GM06990 (cell line): ENCODE measurements at places on chromosomes 4 and X.

DNA sequence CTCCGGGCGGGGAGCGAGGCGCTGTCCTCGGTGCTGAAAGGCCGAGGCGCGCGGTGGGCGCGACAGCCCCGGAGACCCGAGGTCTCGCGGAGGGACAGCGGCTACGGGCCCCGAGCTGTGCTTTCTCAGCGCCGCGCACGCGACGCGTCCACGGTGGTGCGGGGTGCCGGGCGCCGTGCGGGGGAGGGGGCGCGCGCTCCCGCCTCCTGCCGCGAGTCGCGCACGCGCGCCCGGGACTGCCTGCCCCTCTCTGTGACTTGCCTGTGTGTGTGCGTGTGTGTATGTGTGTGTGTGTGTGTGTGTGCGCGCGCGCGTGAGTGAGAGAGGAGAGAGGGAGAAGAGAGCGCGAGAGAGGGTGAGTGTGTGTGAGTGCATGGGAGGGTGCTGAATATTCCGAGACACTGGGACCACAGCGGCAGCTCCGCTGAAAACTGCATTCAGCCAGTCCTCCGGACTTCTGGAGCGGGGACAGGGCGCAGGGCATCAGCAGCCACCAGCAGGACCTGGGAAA lies at the start of gene GRIA2:
Gene GRIA2 (plus strand): TSS at position 358 of the 511 bp plus-strand sequence. CDS start 315 bp downstream, outside the sequence.
- no peak for DNase-seq

DNA sequence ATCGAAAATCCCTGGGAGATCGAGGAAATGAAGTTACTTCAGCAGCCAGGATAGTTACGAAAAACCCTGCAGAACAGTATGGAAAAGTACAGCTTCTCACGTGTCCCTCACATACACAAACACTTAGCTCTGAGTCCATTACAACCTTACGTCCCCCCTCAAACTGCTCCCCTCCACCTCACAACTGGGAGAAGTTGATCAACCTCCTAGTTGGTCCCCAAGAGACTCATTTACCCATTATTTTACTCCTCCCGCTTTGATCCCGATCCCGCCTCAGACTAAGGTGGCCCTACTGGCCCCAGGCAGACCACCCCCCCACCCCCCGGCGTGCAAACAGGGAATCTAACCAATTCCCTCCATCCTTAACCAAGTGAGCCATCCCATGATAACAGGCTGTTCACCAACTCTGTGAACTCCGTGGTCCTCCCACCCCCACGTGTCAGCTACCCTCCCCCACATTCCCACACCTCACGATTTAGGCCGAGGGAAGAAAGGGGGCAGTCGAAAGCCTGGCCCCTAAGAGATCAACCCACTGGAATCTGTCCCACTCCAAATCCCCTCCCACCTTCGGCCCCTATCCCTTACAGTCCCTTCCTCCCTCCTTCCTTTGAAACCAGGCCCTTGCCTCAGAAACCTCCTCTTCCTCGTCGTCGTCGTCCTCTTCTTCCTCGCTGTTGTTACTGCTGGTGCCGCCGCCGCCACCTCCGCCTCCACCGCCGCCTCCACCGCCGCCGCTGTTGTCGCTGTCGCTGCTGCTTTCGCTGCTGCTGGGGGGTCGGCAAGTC lies 755 bp downstream of the ANKRD17 start:
- no peak for DNase-seq

DNA sequence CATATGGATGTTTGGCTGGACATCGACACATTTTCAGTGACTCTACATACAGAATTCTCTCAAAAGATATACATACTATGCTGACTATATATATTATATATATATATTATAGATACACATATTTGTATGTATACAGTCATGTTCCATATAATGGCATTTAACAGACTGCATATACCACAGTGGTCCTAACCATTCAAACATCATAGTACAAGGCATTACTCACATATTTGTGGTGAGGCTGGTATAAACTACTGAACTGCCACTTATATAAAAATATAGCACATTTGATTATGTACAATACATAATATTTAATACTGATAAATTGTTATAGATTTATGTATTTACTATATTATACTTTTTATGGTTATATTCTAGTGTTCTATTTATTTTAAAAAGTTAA lies 168.5 kb downstream of the IL15 start:
- no peak for DNase-seq

- DNase-seq: no peak
These were observed 12.0 kb downstream of the MPP1 start for GRCh38 chrX:154793084-154793795.

GRCh38 chrX:31063114-31063513 lies 8.7 kb downstream of the FTHL17 start:
- no peak for DNase-seq

DNA sequence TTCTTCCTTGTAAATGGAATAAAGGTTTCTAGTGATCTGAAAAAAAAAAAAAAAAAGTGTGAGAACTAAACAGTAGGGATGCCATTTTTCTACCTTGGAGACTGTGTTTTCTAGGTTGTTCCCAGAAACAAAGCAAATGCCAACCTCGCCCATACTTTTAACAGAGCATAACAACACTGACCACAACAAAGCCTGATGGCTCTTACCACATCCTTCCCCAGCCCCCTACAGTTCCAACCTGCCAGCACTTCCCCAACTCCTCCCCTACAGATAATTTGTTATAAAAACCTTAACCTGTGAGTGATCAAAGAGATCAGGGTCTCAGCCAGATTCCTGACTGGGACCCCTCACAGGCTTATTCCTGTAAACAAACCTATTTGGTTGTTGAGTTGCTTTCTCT lies 940.0 kb downstream of the SH3BGRL start:
- DNase-seq: no peak

DNA sequence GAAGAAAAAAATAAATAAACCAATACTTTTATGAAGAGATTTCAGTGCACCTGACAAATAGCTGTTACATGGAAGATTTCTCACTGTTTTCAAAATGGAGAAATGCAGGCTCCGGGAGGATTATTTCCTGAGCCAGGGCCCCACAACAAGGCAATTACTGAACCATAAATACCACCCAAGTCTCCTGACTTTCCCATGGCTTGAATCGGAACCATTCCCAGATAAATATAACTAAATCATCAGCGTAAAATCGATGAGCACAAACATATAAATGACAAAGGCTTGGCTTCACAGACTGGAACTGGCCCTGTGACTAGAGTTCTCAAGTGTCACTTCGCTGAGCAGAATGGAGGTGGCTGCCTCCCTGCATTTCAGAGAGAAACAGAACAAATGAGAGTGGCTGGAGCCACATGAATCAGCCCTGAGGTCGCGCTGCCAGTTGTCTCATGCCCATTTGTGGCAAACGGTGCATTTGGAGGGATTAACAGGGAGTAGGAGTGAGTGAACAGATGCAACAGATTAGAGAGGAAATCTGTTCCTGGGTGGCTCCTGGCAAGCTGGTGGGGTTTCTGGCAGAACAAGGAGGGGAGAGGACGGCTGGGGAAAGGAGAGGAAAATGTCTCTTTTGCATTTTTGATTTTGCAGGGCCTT lies 57.3 kb upstream of the STIM2 start:
- DNase-seq: no peak

GRCh38 chr4:64144994-64145393 lies 264.3 kb downstream of the TECRL start:
- no peak for DNase-seq

DNA sequence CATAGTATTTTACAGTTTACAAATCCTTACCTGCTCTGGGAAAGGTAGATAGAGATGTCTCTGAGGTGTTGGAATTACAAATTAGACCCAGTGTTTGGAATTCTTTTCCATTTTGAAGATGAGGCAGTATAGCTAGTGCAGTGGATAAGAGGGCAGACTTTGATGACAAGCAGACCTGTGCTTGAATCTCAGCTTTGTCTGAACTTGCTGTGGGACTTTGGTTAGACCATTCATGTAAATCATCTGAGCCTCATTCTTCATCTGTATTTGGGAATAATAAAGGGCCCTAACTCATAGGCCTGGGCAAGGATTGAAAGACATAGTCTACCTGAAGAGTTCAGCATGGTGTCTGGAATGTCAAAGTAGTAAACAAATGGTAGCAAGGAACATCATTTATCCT lies 77.2 kb upstream of the BOD1L1 start:
- no peak for DNase-seq

DNA sequence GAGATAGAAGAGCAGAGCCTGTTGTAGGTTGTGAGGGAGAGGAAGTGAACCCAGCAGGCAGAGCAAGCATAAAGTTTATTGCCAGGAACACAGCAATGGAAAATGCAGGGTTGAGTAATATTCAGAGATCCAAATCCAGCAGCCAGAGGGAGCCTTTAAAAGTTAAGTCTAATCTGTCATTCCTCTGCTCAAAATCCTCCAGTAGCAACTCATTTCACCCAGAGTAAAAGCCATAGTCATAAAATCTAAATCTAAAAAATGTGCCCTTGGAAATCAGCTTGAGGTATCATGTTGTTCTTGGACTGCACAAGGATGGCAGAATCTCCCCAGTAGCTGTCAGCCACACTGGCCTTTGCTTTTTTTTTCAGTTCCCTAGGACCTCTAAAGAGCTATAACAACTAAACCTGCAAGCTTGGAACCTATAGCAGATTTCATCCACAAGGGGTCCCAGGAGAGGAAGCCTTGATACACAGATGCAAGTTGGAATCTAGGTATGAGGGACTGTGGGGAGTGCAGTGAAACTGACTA lies 62.9 kb upstream of the FRAS1 start:
- no peak for DNase-seq

- DNase-seq: no peak
These were observed 77.9 kb upstream of the NAP1L5 start for GRCh38 chr4:88775529-88775928.

- no peak for DNase-seq
These were observed 60.9 kb downstream of the GLRA2 start for GRCh38 chrX:14590216-14590615.

GRCh38 chrX:155225774-155226173 lies 9.5 kb downstream of the VBP1 start:
- DNase-seq: no peak

GRCh38 chr4:16609170-16609758 lies 289.2 kb downstream of the LDB2 start:
- no peak for DNase-seq

DNA sequence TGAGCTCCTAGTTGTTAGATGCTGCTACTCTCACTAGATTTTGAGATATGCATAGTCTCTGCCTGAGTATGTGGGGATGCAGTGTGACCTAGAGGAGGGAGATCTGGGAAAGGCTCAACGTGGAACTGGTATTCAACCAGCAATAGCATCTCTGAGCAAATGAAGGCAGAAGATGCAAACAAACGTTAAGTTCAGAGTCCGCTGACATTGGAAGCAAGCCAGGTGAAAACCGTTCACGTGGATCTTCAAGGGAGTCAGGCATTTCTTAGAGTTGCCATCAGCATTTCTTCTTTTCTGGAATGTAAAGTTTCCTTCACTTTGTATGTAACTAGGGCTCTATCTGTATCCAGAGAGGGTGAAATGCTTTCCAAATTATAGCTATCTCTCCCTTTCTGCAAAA lies 59.9 kb downstream of the C4orf51 start:
- DNase-seq: no peak
